ENCODE measurements at places on chromosomes 11 and 22.

DNA sequence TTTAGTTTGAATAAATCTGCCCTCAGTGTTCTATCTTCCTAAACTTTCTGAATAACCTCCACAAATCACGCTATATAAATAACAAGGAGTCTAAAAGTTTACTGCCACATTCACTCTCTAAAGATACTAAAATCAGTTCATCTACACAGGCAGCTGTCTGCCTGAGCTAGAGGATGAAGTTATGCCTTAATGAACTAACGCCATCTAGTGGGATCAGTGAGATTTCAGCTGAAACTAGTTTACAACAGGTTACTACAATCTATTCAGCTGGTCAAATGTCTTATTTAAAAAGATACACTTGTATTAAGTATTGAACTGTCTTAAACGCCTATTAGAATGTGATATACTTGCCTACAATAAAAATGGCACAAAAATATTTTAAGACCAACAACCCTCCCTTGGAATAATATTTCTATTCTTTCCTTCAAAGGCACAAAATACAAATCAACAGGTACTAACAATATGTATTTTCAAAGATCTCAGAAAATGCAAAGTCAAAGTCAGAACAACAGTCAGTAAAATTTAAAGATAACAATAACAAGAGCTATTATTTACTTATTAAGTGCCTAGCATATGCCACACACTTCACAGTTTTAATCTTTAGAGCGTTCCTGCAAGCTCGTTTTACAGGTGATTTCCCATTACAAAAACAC, 84.1 kb downstream of the LARGE2 start:
- no peak for DNase-seq

- DNase-seq: no peak
Observed at GRCh38 chr11:120384476-120384875, 48.3 kb downstream of the ARHGEF12 start.

- peak; percentile 98 for DNase-seq
Observed at GRCh38 chr22:40044102-40044869, 49.5 kb downstream of the FAM83F start.

GRCh38 chr11:128616161-128616560, 28.8 kb upstream of the ETS1 start:
- no peak for DNase-seq

GRCh38 chr11:64247729-64248531, 1.2 kb upstream of the PPP1R14B start:
- DNase-seq: no peak

DNA sequence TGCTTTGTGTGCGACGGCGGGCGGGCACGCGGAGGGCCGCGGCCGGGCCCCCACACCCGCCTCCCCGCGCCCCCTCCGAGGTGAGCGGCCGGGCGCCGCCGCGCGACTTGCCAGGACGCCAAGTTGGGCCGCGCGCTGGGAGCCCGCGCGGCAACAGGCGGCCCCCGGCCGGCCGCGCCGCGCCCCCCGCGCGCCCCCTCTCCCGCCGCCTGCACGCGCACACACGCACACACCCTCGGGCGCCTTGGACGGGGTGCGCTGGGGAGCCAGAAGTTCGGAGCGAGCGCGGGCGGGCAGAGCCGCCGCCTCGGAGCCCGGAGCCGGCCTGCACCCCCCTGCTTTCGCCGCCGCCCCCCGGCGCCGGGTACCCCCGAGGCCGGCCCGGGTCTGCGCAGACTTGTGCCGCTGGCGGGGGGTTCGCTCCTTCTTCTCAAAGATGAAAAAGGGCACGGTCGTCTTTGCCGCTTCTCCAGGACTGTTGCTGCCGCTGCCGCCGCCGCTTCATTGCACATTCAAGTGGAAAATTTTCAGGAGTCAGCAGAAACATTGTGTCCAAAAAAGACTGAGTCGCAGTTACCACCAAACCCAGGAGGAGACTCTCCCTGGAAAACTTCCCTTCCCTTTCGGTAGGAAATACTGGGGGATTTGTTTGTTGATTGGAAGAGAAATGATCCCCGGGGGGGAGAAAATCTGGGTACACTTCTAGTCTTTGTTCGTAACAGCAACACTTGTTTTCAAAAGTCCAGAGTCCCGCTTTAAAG, 895 bp downstream of the TEAD1 start:
- DNase-seq: no peak

DNA sequence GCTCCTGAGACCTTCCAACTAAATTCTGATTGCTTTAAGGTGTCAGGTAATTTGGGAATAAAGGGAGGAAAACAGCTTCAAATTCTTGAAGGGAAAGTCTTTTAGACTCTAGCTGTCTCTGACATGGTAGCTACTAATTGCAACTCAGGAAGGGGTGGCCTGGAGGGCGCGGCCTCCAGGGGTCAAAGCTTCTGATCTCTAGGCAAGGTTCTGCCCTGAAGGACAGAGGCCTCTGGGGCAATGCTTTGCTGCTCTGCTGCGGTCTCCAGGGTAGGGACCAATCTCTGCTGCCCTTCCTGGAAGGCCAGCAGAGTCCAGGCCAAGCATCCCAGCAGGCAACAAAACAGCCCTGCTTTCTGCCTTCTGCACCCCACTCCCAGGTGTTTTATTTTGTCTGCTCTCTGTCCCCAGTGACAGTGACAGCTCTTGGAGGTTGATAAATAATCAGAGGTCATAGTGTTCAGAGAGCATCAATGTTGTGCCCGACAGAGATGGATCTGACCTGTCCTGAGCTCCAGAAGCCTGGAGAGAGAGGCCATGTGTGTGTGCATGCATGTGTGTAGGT, 1.8 kb upstream of the TUB start:
- DNase-seq: no peak

DNA sequence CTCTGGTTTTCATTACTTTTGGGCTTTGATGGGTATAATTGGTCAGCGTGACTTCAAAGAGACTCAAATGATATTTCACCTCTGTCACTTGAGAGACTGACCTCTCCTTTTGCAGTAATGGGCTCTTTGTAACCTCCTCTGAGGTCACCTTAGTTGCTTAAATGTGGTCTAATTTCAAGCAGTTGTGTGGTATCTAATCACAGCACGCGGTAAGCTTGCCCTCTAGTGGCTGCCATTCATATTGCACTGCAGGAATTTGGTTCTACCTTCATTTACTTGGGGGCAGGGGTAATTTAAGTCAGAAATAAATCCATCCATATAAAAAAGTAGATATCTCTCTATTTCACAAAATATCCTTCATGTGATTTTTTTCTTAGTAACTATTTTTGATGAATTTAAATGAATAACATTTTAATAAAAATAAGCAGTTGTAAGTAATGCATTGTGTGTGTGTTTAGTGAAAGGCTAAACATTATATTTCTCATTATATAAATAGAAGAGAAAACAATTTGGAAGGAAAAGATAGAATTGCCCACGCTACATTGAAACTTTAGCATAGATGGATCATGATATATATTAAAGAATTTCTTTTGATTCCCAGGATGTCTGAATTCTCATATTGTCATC, 55.0 kb upstream of the ANO3 start:
- no peak for DNase-seq

DNA sequence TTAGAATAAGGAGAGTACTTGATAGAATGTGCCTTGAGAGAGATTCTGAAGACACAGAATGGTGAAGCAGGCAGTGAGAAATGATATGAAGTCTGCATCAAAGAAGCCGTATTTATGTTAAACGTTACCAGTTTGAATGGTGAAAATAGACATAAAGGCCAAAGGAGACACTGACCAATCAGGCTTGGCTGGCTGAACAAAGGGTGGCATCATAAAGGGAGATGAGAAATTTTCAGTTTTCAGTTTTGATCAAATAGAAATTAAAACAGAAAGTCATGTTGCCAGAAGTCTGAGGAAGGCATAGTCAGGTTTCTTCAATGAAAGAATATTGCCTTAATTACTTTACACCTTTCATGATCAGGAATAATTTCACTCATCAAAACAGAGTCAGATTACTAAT, 6.6 kb downstream of the OR51F1 start:
- no peak for DNase-seq

DNA sequence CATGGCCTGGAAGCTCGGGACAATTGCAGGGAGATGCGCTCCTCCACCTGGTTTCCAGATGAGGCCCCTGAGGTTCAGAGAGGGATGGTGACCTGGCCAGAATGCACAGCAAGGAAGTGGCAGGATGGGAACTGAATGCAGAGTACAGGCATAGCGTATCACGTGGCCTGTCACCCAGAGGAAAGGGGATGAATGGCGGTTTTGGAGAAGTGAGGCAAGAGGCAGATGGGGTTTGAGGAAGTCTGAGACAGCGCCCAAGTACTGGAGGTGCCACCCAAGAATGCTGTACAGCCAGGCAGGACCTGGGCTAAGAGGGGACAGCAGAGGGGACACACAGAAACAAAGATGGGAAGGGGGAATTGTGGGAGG, 4.9 kb downstream of the RAB3IL1 start:
- no peak for DNase-seq

GRCh38 chr22:22178992-22179391, 65.6 kb upstream of the VPREB1 start:
- no peak for DNase-seq

GRCh38 chr11:66728038-66728692, 851 bp downstream of the SPTBN2 start:
- DNase-seq: no peak

DNA sequence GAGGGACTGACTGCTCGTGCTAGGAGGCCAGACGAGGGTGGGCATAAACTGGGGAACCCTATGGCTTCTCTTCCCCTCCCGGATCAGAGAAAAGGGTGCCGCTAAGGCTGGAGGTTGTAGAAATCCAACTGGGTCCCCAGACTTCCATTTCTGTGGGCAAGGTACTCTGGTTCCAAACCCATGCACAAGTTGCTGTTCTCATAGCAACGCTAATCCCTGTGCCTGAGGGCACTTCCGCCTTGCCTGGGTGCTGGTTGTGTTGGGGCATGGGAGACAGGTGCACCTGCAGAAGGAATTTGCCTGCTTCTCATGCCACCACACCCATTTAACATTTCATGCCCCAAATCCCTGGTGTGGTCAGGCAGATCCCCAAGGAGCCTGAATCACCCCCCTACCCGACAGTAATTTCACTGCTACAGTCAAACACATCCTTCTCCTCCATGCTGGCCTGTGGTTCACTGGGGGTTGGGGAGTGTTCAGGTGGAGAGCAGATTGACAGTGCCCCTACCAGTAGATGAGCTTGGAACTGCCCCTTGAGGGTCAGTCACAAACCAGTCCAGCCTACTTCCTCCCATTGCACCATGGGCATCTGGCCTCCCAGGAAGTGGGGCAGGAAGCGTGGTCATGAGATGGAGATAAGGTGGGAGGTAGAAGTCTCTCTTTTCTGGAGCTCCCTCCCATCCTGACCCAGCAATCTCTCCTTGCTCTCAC, 1.2 kb downstream of the C2CD2L start:
- no peak for DNase-seq

DNA sequence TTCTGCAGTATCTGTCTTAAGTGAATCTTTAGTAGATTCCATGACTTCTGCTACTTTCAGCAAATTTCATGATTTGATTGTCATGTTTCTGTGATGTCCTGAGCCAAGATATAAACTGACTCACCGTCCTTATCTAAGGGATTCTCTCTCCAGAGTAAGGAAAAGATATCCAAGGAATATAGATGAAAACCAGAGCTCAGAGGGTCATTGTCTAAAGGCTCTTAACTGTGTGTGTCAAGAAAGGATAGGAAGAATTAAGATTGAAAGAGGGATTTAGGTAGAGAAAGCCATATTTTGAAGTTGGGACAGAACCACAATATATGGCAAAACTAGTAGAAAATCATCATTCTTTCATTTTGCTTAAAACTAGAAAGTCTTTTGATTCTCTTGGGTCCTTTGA, 50.7 kb downstream of the PPME1 start:
- DNase-seq: no peak

DNA sequence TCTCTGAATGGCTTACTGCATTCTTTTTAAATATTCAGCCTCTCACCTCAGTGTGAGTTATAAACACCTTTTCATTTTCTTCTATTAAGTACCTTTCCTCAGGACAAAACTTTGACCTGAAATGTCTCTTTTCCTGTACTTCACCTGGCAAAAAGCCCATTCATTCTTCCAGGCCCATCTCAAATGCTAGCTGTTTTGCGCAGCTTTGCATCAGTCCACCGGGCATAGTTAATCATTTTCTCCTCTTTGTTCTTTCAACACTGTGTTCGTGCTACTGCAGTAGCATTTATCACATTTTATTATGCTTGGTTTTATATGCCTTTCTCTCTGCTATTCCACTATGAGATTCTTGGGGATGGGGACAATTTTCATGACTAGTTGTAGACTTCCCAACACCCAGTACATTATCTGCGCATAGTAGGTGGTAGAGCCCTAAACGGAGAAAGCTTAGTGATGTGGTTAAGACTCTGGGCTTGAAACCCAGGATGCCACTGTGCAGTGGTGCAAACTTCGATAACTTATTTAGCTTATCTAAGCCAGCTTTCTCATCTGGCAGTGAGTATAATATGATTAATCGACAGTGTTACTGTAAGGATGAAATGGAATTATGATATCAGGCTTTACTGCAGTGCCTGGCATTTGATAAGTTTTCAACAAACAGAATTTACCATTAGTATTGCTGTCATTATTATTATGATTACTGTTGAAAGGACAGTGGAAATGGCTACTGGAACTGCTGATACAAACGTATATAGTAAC, 695.7 kb downstream of the NELL1 start:
- no peak for DNase-seq

GRCh38 chr11:14543260-14543659, 23.1 kb upstream of the PSMA1 start:
- DNase-seq: no peak

DNA sequence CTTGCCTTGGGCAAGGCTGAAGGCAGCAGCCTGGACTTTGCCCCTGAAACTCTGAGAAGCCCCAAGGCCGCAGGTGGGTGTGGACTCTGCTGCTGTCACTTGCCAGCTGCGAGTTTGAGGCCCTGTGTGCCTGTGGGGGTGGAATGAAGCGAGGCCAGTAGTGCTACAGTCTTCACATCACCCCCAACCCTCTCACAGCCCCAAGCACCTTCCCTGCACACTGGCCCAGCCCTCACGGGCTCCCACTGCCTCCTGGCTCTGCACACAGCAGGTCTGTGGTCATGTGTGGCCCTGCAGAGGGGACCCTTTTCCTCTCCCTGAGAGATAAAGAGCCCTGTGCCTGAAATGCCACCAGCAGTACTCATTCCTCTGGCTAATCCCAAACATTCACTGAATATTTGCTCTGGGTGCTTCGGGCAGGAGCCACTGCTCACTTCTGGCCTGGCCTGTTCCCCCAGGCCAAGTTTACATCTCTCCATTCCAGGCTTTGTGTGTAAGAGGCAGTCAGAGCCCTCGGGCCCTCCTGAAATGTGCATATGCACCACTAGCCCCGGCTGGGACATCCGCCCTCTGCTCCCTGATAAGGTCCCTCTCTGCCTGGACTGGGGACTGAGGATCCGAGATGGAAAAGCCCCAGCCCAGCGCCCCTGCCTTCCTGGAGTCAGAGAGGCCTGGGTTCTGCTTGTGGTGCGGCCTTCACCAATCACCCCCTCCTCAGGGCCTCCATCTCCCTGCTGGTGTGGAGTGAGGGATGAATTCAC, 17.7 kb downstream of the MGAT3 start:
- no peak for DNase-seq

DNA sequence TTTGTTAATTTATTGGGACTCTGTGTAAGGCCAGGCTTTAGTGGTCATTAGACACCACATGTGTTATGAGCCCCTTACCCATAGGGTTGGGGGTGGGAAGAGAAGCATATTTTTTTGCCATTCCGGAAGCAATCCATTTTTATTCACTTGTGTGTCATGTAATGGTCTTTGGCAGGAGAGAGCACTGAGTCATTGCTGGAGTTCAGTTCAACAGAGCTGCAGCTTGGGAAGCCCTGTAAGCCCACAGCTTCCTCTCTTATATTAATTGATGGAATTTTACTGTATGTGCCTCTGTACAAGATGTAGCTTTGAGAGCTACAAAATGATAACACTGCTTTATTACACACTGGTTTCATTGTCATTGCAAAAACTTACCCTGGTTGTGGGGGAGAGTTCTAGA, 177.3 kb upstream of the SORL1-AS1 start:
- DNase-seq: no peak
